ENCODE measurements at places on chromosomes 5 and 9.
A peak's percentile ranks its signal among the peaks of the same experiment; 100 is the strongest.

DNA sequence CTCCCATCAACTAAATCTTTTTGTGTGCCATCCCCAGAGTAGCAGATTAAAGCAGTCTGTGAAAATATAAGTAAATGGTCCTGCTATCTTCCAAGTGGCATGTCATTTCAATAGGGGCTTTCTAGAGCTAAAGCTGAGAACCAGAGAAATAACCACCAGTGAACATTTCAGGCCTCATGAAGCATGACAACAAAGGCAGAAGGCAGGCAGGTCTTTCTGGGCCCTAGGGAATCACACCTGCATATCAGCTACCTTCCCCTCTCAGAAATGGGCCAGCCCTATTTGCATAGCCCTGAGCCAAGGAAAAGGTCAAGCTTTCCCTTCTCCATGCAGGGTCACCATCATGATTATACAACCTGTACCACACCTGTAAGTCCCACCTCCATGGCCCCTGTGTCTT lies 205.3 kb downstream of the DEPDC1B start:
- DNase-seq: no peak

DNA sequence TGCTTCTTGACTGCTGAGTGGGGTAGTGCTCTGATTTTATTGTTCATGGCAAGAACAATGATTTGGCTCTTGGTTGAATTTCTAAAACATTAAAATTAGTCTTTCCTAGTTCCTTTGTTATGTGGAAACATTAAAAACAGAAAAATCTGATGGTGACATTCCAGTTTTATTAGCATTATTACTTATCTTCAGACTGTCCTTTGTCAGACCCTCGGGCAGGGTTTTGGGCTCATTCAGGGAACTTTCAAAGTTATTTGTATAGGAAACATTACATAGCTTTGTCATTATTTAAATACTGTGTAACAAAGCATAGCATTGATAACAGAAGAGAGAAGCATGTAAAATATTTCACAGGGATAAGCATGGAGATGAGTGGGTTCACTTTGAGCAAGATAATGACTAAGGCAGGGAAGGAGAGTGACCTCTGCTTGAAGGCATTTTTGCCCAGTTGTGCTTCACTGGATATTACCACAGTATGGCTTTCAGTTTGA lies 119.9 kb downstream of the KDM4C start:
- no peak for DNase-seq

- DNase-seq: no peak
These were observed 17.3 kb downstream of the LNPEP start for GRCh38 chr5:96952974-96953730.

- DNase-seq: no peak
These were observed 17.4 kb upstream of the CAMSAP1 start for GRCh38 chr9:135924628-135925338.

GRCh38 chr5:73448463-73449136 lies at the start of gene FOXD1:
TSS of gene FOXD1 (minus strand) at chr5:73448777. CDS start at chr5:73448362, 415 bp downstream.
- peak; percentile 68 for DNase-seq

DNA sequence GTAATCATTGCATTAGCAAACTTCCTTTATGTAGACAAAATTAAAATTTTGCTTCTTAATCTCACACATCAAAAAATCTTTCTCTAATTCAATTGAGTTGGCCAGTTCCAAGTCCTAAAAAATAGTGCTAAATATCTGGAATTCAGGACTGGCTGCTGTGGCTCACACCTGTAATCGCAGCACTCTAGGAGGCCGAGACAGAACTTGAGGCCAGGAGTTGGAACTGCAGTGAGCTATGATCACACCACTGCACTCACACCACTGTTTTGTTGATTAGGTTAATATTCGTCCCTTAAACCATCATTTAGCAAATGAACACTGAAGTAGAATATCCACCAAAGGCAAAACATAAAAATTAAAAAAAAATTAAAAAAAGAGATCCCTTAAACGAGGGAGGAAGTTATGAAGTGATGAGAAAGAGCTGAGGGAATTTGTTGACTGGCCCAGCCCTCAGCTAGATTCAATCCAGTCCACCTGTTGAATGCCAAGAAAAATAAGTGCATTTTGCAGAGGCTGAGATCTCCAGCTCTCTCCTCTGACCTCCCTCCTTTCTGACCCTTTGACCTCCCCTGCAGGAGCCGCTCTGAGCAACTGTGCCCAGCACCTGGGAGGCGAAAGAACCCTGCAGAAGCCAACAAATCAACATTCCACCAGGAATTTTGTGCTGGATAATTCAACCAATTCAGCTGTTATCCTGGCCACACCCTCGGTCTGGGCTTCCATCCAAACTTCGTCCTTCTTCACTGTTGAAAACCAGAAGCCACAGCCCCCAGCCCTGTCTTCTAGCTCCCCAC lies 96.8 kb downstream of the OR2K2 start:
- no peak for DNase-seq

DNA sequence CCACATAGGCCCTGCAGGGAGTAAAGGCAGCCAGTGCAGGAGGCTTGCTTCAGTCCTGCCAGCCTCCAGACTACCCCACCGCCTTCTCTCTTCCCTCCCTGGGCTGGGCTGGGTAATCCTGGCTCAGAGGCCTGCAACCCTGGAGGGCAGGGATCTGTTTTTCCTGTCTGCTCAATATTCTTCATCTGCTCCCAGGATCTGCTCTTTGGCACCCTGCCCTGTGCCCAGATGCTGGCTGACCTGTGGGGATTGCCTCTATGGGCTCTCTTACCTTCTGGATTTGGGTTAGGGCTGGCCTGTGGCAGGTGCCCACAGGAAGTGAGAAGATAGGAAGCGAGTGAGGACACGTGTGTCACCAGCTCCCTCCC lies 7.3 kb upstream of the ANGPTL2 start:
- no peak for DNase-seq

DNA sequence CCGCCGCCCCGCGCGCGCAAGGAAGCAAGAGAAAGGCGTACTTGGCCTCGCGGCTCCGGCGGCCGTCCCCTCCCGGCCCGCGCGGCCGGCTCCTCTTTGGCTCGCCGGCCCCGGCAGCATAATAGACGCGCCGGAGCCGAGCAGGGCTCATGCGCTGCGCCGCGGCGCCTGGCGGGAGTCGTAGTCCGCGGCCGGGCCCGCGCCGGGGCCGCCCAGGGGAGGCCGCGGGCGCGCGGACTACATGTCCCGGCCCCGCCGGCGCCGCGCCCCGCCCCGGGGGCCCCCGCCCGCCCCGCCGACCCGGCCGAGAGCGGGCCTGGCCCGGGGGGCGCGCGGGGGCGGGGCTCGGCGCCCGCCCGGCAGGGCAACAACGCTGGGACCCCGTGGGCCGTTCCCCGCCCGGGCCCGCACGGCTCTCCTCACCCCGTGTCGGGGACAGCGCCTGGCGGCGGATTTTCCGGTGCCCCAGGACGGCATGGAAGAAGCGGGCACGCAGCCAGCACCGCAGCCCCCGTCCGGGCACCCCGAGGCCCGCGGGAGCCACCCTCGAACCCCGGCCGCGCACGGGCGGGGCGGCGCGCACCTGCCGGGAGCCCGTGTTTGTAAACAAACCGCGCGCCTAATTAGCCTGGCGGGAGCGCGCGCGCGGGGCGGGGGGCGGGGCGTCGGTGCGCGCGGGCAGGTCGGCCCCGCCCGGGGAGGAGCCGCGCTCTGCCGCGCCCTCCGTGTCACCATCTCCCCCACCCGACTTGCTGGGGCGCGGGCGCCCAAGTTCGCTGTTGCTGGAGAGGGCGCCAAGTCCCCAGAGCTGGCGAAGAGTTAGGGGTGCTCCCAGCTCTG lies at the start of gene BRD3:
BRD3 (minus strand) TSS at position 123 of the 840 bp plus-strand sequence. CDS start 14,549 bp downstream, outside the sequence.
- peak; percentile 90 for DNase-seq

DNA sequence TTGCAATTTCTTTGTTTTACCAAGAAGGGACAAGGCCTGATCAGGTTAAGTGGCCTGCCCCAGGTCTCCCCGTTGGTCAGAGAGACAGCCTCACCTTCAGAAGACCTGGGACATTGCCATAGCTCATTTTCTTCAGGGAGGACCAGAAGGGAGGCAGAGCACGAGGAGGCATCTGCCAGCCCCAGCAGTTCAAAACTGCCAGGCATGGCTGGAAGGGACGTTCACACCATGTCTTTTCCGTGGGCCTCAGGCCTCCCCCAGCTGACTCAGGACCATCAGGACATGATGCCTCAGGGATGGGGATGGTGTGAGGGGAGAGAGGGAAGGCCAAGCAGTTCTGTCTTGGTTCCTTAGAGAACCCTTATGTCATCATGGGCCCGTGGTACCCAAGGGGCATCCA lies 16.5 kb downstream of the IGIP start:
- DNase-seq: no peak

GRCh38 chr5:73748510-73749400 lies 122.8 kb downstream of the ARHGEF28 start:
- no peak for DNase-seq
